Posterior vena cava (tissue), 2 donors: ENCODE measurements at places on chromosomes 5 and 9. TPM values are rescaled to one million over a fixed set of nuclear protein-coding genes. Genes with fewer than 3 reads are reported as not detected.

DNA sequence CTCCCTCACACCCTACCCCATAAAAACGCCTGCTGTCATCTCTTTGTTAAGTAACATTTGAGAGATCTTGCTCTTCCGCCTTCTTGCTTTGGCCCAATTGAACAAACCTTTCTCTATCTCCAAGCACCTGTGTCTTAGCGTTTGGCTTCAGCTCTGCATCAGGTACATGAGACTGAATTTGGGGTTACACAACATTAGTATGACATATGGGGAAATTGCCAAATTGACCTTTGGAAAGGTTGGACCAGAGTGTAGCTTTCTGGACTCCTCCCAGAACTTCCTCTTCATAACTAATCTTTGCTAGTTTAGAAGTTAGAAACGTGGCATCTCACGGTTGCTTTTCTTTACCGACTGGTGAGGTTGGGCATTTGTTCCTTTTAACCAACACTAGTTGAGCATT is 3.5 kb upstream of the EXOSC3 start:
- no peak for DNase-seq

- DNase-seq, result no peak
Measured at GRCh38 chr9:114429488-114429887, 41.7 kb upstream of the AKNA start.

DNA sequence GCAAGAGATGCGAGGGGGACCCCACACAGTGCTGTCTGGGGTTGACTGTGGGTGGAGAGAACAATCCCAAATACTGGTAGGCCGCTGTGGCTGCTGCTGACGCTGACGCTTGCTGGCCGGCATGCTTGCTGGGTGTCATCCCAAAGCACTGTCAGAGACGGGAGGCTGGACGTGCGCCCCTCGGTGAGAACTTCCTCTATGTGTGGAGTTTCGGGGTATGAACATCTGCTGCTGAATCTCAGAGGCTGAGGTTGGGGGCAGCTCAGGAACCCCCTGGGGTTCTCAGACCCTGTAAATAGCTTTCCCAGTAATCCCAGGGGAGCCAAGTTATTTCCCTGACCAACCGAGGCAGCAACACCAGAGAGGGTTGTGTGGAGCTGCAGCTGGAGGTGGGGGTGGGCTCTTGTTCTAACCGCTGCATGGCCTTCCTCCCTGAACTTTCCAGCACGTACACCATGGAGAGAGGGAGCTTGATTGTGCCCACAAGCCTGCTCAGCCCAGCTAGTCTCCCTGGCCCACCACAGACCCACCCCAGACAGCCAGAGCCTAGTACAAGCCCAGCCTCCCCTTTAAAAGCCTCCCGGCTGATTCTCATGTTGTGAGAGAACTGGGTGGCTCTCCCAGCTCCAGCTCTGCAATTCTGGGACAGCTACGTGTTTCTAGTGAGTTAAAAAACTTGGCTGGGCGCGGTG is 21.8 kb upstream of the SLC12A7 start:
- no peak for DNase-seq

- DNase-seq, result no peak
Measured at GRCh38 chr9:96149533-96150280, 152.3 kb downstream of the HSD17B3 start.

- no peak for DNase-seq
Measured at GRCh38 chr5:16871746-16872339, 64.2 kb downstream of the MYO10 start.

DNA sequence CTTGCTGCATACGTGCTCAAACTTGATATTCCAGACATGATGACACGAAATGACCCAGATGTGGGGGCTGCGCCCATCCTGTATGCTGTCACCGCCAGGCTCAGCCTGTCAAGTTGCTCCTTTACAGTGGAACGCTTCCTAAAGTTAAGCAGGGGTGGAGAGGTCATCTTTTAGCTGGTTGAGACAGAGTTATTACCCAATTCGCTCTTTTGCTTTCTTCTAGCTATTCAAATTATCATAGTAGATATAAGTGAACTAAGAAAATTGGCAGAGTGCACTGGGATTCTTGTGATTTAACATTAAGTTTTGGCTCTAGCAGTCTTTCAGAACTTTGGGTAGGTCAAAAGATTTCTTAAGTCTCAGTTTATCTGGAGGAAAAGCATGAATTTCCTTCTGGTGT is 69.8 kb upstream of the BASP1 start:
- DNase-seq, result no peak

Gene WDR5
- total RNA-seq, result 17.1 TPM

Gene LIX1
- total RNA-seq, result not detected

Gene NEUROG1
- not detected for total RNA-seq

Gene TXNDC8
- not detected for total RNA-seq

Gene NTNG2
- total RNA-seq, result 5.0 TPM
